ENCODE measurements at places on chromosomes 2 and 18. TPM values are rescaled to one million over a fixed set of nuclear protein-coding genes. Genes with fewer than 3 reads are reported as not detected.

Gene AFF3
- 0.62 TPM for total RNA-seq

- DNase-seq = no peak
Observed at GRCh38 chr2:118469103-118469502, 378.3 kb downstream of the EN1 start.

GRCh38 chr18:49662506-49662905, 100.6 kb downstream of the LIPG start:
- no peak for DNase-seq

DNA sequence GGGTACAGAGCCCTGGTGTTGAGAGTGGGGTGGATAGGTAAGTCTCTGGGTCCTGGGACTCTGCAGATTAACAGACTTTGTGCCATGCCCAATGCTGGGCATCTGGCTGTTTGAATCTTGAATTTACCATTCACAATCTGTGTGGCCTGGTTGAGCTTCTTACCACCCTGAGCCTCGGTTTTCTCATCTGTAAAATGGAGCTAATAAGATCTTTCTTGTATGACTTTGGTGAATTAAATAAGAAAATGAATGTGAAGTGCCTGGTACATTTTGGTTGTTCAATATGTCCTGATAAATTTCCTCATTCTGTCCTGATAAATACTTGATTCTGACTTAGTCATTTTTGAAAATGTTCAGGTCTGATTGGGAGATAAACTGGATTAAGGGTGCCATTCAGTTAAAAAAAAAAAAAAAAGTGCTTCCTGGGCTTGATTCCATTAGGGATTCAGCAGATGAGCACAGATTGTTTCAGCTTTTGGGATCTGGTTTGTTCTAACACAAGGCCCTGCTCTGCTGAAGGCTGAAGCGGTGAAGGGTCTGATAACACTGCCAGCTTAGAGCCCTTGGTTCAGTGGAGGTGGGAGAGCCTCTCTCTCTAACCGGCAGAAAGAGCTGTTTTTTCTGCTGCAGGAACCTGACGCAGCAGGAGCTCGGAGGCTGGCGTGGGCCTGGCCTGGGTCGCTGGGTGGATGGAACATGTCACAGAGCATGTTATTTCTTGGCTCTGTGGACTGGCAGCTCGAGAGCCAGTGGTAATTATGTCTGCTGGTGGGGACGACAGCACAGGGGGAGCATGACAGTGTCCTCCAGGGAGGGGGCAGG, 84.5 kb upstream of the MCFD2 start:
- no peak for DNase-seq

DNA sequence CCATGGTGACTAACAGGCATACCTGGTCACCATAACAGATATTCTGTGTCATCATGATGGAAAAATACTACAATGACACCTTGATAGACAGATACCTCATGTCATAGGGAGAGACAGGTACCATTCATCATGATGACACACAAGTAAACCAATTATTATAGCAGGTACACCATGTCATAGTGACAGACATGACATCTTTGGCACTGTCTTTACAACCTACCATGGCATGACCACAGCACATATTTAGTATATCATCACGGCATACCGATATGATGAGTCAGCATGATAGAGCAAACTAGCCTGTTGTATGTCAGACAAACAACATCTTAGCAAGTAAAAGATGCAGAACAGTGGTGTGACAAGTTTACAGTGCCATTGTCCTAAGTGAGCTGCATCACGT, 101.3 kb upstream of the KLHL29 start:
- no peak for DNase-seq

Gene MYCN
- 36.2 TPM for total RNA-seq

Gene PLGLB2
- total RNA-seq = 0.64 TPM

- DNase-seq = peak; percentile 39
Observed at GRCh38 chr2:177598326-177599138, 206.0 kb downstream of the AGPS start.

Gene TOGARAM2
- 0.86 TPM for total RNA-seq

Gene LINC00305
- total RNA-seq = not detected

GRCh38 chr18:7084080-7085065, 33.2 kb downstream of the LAMA1 start:
- no peak for DNase-seq

DNA sequence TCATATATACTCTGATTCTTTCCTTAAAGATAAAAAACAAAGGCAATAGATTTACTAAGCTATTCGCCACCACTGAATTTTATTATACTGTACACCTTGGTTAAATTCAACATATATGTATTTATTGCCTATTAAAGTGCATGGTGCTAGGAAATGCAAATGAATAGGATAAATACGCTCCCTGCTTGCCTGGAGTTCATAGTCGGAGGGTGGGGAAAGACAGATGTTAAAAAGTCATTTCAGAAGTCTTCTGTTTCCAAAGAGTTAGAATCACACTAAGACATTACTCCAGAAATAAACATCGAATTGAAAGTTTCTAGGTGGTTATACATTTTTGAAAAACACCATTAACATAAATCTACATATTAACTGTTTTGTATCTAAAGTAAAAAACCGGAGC, 19.8 kb downstream of the C1D start:
- no peak for DNase-seq

DNA sequence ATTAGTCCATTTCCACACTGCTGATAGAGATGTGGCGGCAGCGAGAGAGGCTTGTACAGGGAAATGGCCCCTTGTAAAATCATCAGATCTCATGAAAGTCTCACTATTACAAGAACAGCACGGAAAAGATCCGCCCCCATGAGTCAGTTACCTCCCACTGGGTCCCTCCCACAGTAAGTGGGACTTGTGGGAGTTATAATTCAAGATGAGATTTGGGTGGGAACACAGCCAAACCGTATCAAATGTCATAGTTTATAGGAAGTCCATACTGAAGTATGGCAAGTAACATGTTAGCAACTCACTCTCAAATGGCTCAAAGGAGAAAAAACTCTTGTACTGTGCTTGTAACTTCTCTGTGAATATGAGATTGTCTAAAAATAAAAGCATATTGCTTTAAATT, 56.1 kb downstream of the FARP2 start:
- DNase-seq = no peak

Gene ANKRD30B
- not detected for total RNA-seq

GRCh38 chr2:14901737-14902136, 269.2 kb downstream of the LRATD1 start:
- no peak for DNase-seq

DNA sequence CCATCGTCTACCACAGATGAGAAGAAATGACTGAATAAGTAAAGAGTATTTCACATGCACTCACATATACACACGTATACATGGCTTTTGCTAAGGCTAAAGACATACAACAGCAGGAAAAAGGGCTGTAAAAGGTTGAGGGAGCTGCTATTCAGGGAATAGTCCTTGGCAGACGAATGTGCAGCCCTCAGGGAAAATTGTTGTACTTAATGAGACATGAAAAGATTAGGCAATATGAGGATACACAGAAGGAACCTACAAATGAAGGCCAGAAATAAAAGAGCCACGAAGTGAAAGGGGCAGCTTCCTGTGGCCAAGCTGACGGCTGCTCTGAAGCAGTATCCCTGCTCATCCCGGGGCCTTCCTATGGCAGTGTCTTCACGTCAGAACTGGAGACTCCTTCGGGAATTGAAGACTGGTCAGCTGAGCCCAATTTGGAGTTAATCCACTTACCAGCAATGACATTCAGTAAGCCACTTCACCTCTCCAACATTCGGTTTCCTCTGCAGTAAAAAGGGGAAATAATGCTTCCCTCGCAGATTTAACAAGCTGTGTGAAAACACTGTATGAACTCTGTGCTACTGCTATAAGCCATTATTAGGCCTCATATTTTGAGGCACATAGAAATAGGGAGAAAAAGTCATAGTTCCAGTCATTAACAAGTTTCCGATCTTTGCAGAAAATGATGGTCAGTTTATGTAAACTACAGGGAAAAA, 221.8 kb downstream of the STK39 start:
- no peak for DNase-seq

- no peak for DNase-seq
Observed at GRCh38 chr2:199742884-199743283, 108.1 kb downstream of the FTCDNL1 start.

Gene GPBAR1
- 0.18 TPM for total RNA-seq

DNA sequence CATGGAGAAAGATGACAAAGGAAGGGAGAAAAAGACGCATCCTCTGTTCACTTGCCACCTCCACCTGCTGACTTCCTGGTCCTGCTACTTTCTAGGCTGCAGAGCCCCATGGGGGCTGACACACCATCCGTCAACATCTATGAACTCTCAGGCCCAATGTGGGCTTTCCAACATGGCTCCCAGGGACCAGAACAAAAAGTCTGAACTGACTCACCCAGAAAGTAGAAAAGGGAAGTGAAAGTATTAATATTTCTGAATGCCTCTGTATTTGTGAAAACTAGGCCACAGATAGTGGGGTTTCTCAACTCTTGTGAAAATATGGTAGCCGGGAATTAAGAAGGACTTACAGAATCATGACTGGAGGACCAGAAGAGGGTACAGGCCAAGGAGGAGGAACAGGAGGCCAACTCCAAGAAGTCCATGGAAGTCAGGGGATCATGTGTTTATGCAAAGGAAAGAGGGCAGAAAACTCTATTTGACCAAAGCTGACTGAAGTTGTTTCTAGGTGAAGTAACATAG, 123.1 kb upstream of the CAB39 start:
- DNase-seq = no peak

- DNase-seq = no peak
Observed at GRCh38 chr18:3819961-3820360, 370.0 kb downstream of the TGIF1 start.

DNA sequence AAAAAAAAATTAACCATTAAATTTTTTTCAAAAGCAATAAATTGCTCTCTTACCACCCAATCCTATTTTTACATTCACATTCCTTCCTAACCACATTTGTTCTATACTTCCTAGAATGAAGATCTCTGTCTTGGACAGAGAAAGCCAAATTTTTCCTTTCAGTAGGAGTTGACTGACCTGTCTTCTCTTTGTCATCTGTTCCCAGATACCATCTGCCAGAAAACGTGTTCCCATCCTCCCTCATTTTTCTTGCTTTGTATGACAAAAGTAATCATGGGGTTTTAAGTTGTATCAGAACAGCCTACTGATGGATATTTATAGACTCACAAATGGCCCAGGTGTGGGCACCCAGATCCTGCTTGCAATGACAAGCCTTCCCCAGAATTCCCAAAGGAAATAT, 182.1 kb downstream of the CYP26B1 start:
- DNase-seq = no peak

DNA sequence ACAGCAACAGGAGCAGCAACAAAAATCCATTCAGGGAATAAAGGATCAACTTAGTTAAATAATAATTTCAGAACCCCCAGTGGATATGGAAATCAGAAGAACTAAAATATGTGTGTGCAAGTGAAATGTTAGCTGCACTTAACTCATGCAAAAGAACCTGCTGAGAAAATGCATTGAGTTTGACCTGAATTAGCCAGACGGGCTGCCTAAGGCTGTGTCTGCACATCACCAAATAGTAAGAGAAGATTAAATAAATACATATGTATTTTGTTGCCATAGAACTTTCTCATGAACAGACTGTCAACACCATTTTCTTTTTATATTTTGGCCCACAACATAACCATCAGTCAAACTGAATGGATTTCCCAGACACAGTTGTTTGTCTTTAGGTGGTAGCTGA, 262.0 kb upstream of the PIK3C3 start:
- no peak for DNase-seq

Gene CNTNAP5
- 8.2 TPM for total RNA-seq

DNA sequence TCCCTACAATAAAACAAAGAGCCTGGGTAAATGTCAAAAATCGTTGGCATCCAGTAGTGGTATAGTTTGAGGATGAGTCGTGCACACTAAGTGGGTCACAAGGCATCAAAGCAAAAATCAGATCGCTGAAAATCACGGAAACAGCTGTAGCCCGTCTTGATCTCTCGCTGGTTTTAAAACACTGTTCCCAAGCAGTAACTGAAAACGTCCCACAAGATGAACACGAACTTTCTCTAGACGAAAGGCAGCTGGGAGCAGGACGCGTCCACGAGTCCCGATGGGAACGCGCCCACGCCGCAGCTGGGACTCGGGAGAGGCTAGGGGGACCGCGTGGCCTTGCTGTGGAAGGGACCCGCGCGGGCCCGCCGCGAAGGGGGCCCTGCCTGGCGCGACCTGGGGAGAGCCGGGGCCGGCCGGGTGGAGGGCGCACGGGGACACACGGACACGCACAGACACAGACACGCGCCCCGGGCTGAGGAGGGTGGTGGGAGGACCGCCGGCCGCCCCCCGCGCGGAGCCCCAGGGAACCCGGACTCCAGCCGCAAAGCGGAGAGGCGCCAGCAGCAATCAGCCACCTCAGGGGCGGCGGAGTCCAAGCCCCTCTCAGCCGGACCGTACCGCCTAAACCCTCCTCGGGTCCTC, 651 bp downstream of the STK17B start:
- no peak for DNase-seq

GRCh38 chr2:188977317-188977716, 3.1 kb downstream of the COL3A1 start:
- no peak for DNase-seq

GRCh38 chr18:58417752-58418151, 211.1 kb downstream of the ALPK2 start:
- no peak for DNase-seq

- DNase-seq = no peak
Observed at GRCh38 chr18:5729983-5730699, 165.2 kb downstream of the TMEM200C start.

DNA sequence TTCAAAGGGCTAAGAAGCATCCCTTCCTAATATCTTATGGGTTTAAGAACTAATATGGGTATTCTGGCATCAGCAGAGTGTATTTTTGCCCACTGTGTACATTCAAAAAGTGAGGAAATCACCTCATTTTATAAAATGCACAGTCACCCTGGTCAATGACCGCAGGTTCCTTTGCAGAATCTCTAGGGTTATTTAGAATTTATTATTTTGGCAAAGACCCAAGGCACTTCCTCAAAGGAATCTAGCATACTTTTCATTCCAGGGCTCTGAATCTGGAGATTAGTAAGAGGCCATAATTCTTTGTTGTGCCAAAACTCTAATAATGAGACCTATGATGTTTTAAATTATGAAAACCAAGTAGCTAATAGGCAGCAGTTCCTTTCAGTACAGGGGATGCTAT, 27.2 kb upstream of the CDH2 start:
- no peak for DNase-seq

Gene SP140
- total RNA-seq = 0.32 TPM

Gene IL1RN
- total RNA-seq = not detected

DNA sequence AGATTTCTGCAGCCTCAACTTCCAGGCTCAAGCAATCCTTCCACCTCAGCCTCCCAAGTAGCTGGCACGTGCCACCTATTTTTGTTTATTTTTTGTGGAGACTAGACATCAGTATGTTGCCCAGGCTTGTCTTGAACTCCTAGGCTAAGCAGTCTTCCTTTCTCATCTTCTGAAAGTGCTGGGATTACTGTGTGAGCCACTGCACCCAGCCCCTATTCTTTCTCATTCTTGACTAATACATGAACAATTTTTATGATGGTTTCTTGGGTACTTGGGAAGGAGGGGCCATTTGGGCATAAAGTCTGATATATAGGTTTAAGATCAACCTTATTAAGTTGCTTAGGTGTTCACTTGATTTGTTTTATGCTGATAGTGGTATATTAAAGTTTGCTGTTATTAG, 26.2 kb downstream of the EPC2 start:
- no peak for DNase-seq

GRCh38 chr18:61901323-61901986, 8.6 kb upstream of the RNF152 start:
- DNase-seq = peak; percentile 88

- DNase-seq = no peak
Observed at GRCh38 chr2:232588680-232589585, 38.4 kb downstream of the EIF4E2 start.
